ENCODE measurements at places on chromosomes 4 and X. TPM values are rescaled to one million over a fixed set of nuclear protein-coding genes. Genes with fewer than 3 reads are reported as not detected.

DNA sequence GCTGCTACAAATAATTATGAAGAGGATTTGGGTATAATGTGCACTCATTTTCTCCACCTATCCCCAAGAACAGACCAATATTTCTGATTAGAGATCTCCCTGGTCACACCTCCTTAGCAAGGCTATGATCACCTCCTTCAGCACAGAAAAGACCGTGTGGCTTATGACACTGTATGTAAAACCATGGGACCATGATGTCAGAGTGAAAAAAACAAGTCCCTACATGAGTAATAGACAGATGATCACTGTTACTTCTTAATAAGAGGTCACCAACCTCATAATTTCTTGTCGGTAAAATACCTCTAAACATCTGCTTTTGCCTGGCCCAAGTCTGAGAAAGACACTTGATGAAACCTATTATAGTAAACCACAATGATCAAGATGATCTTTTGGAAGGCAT, 330.6 kb upstream of the F9 start:
- no peak for DNase-seq

- no peak for DNase-seq
These were observed 3.6 kb upstream of the MAGED1 start for GRCh38 chrX:51889851-51890250.

The EREG gene
- 4.0 TPM for polyA plus RNA-seq

DNA sequence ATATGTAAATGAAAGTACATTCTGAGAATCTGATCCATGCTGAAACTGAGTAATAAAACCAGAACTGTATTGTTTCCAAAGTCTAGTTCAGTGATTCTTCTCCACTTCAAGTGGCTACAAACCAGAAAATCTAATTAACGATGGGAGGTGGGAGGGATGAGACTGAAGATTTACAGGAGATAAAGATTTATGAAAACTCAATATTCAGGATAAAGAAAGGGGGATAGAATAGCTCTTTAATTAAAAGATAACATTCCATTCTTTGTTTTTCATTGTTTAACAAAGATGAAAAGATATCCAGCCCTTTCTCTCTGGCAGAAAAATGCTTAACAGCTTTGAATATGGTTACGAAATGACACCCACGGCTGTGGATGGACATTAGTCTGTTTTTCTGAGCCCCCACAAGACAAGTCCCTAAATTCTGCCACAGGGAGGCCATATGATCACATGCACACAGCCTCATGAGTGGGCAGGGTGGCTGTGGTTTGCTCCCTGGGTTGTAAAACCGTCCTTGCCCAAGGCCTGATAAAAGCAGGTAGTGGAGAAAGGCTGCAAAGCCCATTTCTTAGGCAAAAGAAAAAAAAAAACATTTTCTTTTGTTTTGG, 36.4 kb downstream of the TMEM150C start:
- no peak for DNase-seq

GRCh38 chr4:138894709-138895108, 120.9 kb upstream of the NOCT start:
- no peak for DNase-seq

DNA sequence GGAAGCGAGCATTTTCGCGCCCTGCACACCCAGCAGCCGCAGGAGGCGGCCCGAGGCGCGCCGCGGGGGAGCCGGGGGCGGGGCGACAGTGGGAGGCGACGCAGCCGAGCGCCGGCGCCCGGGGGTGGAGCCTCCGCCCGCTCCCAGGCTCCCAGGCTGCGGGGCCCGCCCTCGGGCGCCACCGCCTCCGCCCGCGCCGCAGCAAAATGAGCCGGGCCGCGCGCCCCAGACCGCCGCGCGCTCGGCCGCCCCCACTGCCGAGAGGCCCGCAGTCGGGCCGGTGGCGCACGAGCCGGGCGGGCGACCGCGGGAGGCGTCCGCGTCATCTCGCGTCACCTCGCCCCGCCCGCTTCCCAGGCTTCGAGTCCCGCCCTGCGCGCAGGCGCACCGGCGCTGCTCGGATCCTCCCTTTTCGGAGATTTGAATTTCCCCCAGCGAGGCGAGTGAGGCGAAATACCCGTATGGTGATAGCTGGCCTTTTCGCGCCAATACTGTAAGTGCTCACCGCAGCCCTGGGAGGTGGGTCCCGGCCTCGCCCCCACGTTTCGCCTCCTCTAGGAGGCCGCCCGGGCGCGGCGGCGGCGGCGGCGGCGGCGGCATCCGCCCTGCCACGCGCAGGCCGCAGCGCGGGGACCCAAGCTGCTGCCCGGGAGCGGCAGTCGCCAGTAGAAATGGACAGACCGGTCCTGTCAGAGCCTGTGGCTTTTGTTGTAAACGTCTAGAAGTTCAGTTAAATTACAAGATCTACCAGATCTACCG, at the start of gene TMEM187:
Gene TMEM187, plus strand, starts transcription at position 387 of the 759 bp plus-strand sequence. CDS start 9,309 bp downstream, outside the sequence.
- peak; percentile 94 for DNase-seq

All from lung (tissue), 17 donors.